ENCODE measurements at places on chromosomes 5 and 9.

DNA sequence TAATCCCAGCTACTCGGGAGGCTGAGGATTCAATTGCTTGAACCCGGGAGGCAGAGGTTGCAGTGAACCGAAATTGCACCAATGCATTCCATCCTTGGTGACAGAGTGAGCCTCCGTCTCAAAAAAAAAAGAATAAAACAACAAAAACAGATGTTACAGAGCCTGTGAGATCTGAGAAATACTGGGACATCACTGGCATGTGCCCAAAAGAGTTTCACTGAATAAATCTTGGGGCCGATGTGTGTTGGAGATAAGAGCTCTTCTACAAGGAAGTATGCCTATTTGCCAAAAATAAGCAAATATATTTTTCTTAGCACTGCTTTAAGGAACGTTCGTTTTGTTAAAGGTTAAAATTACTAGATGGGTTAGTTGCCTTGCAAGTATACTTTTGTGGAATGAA, 55.1 kb downstream of the KIAA1958 start:
- peak; percentile 29 for DNase-seq

DNA sequence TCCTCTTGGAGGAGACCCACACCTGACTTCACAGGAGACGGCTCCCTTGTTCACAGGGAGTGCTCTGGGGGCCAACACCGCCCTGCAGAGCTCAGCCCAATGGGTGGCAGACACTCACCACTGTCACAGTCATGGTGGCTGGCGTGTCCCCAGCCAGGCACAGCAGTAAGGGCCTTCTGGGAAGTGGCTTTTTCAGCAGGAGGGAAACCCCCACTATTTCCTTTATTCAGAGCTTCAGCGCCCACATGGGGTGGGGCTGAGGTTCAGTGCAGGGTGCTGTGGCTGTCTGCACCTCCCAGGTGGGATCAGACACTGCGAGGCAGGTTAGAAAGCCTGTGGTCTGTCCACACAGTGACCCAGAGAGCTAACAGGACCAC, 3.6 kb upstream of the SNAPC4 start:
- no peak for DNase-seq

GRCh38 chr9:79581388-79581787, 9.6 kb downstream of the TLE4 start:
- DNase-seq: no peak

DNA sequence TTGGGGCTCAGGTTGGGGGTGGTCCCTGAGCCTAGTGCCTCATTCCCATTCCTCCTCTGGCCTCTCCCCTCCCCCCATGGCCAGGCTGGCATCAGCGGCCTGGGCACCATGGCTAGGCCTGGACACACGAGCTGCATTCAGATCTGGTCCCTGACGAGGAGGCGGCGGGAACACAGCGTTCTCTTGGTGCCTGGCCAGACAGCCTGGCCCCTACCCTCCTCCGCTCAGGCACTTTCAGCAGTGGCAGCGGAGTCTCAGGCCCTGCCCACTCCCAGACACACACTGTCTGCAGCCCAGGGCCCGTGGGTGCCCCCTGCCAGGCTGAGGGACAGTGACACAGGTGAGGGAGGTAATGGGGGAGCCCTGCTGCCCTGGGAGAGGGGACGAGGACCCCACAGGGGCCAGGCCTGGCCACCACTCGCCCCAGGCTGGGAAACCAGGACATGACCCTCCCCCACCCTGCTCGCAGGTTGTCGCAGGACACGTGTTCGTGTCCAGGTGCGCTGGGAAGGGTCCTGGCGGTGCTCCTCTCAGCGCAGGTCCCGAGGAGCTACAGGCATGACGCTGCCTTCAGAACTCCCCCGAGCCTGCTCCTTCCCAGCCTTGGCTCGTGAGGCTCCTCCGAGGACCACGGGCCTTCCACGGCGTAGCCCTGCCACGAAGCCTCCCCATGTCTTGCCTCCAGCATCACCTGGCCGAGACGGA, 19.9 kb upstream of the UBAC1 start:
- no peak for DNase-seq

DNA sequence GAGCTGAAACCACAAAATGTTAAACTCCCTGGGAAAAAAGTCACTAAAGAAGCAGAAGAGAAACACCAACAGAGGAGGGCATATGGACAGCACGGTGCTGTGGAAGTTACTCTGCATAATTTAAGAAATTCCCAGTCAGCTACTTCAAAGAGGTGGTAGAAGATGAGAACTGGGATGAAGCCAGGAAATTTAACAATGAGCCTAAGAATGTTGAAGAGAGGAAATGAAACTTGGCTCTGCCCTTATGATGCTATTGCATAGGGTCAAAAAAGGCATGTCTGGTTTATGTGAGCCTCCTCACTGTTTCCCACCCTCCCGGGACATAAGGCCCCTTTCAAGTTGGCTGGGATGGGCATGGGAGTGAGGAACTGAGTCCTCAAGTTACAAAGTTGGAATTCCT, 25.4 kb upstream of the SNX18 start:
- DNase-seq: no peak

DNA sequence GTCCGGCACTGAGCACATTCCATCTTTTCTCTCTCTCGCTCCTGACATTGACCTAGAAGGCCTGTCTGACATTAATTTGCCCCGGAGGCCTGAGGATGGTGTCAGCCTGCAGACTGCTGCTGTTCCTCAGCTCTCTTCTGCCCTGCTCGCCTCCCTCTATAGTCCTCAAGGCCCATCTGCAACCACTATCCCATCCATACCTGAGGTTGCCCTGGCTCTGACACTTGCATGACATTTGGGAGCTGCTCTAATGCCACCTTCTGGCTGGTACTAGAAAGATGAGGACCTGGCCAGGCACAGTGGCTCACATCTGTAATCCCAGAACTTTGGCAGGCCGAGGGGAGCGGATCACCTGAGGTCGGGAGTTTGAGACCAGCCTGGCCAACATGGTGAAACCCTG, 38.6 kb upstream of the GGTA1 start:
- no peak for DNase-seq

GRCh38 chr5:124337996-124338395, 408.4 kb downstream of the ZNF608 start:
- no peak for DNase-seq

GRCh38 chr9:111836311-111836710, 41.6 kb upstream of the SHOC1 start:
- DNase-seq: no peak

DNA sequence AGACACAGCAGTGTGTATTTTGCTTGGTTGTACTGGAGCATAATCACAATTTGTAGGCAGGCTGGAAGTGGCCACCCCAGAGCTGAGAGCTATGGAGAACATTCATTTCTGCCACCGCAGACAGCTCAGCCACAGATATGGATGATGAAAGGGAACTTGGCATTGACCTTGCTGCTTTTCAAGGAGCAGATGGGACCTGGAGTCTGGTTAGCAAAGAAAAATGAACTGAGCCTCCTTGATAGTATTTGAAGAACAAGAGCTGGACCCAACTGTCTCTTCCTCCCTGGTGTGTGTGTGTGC, 395.2 kb upstream of the ZNF462 start:
- DNase-seq: no peak

GRCh38 chr9:138100711-138101350, 223.2 kb downstream of the CACNA1B start:
- no peak for DNase-seq

- DNase-seq: no peak
These were observed 29.7 kb downstream of the PDE4D start for GRCh38 chr5:59863777-59864176.

GRCh38 chr9:36099718-36100117, 36.8 kb upstream of the GLIPR2 start:
- no peak for DNase-seq

- no peak for DNase-seq
These were observed 784.1 kb downstream of the MAT2B start for GRCh38 chr5:164289526-164289925.

DNA sequence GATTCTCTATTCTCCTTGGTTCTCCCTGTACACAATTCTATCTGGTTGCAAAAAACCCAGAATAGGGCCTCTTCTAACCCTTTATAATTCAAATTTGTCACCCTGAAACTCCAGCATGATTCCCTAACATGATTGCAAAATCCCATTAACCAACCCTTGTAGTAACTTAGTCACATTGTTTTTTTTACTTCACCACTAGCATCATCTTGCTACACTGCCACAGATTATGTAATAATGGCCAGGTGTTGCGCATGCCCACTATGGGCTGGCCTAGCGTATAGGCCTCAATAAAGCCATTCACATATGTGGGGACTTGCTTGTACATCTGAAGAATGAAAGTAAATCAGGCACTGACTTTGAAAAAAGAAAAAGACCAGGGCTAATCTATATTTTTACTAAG, 25.7 kb downstream of the FAM170A start:
- DNase-seq: no peak

- no peak for DNase-seq
These were observed 1124.6 kb upstream of the ACO1 start for GRCh38 chr9:31259824-31260223.

DNA sequence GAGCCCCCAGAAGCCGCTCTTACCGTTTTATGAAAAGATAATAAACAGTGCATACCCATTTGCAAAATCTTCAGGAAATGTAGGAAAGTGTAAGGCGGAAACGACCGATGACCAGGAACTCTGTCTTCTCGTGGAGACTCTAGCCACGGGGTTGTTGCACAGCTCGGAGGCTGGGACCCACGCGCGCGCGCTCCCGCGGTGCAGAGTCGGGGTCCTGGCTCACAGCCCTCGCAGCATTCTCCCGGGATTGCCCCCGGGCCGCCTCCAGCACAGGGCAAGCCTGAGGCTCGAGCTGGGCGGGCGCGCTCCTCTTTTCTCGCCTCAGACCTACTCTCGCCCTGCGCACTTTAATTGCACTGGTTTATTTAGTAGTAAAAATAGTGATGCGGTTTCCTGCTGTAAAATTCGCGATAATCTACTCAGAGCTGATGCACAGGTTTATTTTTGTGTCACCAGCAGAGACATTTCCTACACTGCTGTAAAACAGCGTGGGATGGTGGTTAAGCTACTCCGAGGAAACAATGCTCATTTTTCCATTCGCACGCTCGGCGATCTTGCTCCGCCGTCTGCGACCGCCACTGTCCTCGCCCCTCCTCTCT, 15.5 kb downstream of the TRIM7 start:
- DNase-seq: no peak

DNA sequence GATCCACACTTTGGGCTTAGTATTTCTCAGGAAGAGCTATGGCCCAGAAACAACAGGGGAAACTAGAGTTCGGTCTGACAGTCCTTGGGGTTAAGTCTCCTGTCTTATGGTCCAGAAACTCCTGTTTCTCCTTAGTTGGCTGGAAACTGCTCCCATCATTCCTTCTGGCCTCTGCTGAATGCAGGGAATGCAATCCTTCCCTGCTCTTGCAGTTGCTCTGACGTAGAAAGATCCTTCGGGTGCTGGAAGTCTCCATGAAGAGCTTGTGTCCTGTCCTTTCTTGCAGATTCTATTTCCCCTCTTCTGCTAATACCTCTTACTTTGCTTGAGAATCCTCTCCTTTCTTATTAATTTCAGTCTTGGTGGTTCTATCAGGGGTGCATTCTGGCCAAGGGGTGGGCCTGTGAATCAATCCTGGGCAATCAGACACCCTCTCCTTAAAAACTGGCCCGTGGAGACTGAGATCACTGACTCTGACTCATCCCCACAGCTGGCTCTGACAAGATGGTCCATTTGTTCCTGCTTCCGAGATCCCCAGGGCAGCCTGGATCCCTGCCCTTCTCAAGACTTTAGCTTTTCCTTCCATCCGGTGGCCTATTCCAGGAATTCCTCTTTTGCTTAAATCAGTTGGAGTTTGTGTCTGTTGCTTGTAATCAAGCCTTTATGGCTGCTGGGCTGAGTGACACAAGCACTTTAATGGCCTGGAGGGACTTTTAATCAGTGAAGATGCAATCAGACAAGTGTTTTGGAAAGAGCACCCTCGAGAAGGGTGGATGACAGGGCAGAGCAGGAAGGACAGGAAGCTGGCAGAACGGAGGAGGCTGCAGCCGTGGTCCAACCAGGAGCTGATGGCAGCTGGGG, 23.7 kb downstream of the PTGS1 start:
- DNase-seq: peak; percentile 86

- no peak for DNase-seq
These were observed 478.1 kb upstream of the WWC1 start for GRCh38 chr5:167813389-167813788.

DNA sequence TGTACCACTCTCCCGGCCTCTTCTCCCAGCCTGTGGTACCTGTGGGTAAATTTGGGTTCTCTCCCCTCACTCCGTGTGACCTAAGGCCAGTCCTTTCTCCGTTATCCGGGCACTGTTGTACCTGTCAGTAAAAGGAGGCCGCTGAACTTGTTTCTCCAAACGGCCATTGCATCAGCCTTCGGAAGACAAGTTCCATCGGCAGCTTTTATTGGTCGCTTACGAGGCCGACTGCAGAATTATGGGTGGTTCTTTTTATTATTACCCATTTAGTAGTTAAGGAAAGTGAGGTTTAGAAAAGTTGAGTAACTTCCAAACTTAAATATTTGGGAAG, 558 bp downstream of the GRPEL2 start:
- DNase-seq: peak; percentile 59

DNA sequence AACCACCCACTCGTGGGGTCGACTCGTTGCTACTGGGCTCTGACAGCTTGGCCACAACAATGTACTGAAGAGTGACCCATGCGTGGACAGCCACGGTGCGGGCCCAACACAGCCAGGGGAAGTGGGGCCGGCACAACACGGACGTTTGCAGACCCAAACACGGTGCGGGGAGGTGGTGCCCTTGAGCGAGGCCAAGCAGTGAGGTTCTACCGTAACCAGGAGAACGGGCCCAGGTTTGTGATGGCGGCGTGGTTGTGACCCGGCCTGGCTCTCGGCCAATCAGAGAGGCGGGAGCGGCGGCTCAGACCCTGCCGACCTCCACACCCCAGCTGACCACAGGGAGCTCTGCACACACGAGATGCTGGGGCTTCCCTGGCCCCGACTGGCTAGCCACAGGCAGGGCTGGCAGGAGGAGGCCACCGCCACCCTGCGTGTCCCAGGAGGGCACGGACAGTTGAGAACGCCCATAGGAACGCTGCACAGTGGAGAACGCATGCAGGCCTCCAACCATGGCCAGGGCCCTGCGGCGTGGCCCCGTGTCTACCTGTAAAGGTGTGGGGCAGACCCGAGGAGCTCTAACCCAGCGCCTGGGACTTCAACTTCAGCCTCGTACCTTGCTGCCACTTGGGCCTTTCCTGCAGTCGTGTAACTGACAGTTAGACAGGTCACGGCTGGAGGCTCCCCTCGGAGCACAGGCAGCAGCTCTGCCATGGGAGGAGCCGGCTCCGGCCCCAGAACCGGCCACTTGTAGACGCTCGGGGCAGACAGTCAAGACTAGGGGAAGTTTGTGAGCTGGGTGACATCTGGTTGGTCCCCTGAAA, 13.7 kb downstream of the BRD3 start:
- DNase-seq: no peak

DNA sequence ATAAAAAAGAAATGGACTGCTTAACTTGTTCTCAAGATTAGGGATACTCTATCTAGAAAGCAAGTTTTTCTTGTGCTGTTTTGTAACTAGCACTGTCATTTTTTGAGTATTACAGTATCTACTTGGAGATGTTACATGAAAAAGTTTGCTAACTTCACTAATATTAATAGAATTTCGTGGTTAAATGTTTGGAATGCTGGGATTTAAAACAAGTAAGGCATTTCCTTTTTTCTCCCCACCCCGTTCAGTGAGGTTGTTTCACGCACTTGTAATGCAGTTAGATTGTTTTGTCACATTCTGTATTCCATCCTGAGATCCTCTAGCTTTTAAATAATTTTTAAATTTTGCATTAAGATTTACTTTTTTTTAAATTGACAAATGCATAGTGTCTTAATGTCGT, 20.0 kb upstream of the TEK start:
- peak; percentile 77 for DNase-seq

GRCh38 chr5:31413030-31413812, 118.7 kb downstream of the DROSHA start:
- peak; percentile 11 for DNase-seq

Data from GM03348 (cell line).